ENCODE measurements at places on chromosomes 5 and 9.

DNA sequence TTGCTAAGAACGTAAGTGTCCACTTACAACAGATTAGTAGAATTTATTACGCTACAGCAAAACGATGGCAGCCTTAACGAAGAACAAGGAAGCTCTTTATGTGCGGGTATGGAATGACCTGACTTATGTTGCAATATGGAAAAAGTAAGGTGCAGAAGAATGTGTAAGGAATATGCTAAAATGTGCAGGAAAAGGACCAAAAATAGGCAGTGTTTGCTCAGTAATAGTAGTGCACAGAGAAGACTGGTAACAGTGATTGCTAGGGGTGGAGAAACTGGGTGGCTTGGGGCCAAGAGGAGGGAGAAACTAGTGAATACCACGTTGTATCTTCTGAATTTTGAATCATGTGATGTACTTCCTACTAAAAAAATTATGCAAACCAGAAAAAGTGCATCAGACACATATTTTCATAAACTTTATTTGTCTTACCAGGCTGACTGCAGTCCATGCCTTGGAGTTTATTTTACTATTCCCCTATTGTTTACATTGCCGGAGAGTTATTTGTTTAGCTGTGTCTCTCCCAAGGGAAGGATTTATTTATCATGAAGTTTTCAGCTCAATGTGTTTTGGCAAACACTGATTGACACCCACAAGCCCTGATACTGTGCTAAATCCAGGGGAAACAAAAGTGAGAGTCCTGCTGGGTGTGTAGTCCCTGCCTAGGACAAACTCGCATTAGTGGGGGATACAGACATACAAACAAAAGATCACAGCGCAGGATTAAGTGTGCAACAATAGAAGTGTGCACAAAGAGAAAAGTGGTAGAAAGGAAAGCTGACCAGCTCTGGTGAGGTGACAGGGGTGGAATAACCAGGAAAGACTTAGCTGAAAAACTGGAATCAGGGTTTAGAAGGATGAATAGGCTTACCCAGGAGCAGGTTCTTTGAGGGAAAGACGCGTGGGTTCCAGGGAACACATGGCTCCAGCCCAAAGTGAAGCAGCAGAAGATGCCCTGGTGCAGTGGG lies 34.0 kb upstream of the ZNF484 start:
- DNase-seq = no peak

- DNase-seq = no peak
Observed at GRCh38 chr9:138052322-138052615, 174.7 kb downstream of the CACNA1B start.

DNA sequence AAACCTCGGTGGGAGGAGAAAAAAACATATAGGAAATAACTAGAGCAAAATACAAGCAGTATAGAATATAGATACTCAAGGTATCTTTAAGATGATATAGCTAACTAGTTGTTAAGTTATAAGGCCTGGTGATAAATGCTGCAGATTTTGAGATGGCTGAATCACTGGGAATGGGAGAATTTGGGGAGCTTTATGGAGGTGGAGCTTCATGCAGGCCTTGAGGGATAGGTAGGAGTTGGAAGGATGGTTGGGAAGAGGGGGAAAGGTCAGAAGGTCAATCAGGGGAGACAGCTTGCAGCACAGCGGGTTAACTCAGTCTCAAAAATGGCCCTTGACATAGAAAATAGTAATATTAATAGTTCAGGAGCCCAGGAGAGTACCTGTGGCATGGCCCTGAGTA lies 34.8 kb downstream of the RAI14 start:
- DNase-seq = no peak

DNA sequence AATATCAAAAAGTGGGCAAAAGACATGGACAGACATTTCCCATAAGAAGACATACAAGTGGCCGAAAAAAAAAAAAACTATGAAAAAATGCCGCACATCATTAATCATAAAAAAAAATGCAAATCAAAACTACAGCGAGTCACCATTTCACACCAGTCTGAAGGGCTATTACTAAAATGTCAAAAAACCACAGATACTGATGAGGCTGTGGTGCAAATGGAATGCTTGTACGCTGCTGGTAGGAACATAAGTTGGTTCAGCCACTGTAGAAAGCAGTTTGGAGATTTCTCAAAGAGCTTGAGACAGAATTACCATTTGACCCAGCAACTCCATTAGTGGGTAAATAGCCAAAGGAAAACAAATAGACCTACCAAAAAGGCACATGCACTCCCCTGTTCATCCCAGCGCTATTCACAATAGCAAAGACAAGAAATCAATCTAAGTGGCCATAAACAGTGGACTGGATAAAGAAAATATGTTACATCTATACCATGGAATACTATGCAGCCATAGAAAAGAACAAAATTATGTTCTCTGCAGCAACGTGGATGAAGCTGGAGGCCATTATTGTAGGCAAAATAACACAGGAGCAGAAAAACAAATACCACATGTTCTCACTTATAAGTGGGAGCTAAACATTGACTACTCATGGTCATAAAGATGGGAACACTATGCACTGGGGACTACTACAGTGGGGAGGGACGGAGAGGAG lies 110.6 kb upstream of the BOD1 start:
- DNase-seq = no peak

GRCh38 chr9:79592726-79593493 lies 21.1 kb downstream of the TLE4 start:
- no peak for DNase-seq

- DNase-seq = no peak
Observed at GRCh38 chr5:1800472-1801221, 560 bp upstream of the NDUFS6 start.

- no peak for DNase-seq
Observed at GRCh38 chr5:62578540-62578939, at the start of gene LRRC70. TSS of gene LRRC70 (plus strand) at chr5:62578819. CDS start at chr5:62579439, 620 bp downstream.

DNA sequence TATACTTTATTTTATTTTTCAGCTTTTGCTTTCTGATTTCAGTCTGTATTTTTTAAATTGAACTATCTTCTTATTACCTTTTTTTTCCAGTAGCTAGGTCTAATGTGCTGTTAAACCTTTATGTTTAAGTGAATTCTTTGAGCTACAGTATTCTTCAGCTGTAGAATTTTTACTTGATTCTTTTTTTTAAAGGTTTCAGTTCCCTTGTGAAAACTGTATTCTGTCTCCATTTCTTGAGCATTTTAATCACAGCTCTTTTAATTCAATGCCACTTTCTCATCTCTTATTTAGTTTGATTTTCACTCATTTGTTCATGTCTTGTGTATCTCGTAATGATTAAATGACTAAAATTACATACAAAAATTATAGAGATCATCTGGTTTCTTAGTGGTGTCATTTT lies 233.8 kb downstream of the MTRR start:
- DNase-seq = no peak

DNA sequence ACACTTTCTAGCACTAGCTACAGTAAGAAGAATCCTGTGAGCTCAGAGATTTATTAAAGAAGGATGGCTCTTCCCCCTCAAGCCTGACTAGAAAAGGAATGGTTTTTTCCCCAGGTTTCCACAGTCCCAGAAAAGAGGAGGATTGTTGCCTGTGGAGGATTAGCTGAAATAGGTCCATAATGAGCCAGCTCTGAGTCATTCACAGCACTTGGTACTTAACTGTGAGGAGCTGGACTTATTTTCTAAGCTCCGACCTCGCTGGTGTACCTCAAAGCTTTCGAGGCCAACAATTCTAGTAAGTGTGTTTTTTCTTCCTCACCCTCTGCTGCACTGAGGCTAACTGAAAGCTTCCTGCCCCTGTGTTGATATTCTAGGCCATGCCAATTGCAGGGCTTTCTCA lies 222.5 kb upstream of the IL12B start:
- DNase-seq = peak; percentile 12

DNA sequence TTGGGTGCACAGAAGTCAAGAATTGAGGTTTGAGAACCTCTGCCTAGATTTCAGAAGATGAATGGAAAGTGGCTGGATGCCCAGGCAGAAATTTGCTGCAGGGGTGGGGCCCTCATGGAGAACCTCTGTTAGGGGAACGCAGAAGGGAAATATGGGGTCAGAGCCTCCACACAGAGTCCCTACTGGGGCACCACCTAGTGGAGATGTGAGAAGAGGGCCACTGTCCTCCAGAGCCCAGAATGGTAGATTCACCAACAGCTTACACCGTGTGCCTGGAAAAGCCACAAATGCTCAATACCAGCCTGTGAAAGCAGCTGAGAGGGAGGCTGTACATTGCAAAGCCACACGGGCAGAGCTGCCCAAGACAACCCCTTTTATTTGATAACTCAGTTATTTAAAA lies 383.5 kb downstream of the TLE4 start:
- DNase-seq = no peak

DNA sequence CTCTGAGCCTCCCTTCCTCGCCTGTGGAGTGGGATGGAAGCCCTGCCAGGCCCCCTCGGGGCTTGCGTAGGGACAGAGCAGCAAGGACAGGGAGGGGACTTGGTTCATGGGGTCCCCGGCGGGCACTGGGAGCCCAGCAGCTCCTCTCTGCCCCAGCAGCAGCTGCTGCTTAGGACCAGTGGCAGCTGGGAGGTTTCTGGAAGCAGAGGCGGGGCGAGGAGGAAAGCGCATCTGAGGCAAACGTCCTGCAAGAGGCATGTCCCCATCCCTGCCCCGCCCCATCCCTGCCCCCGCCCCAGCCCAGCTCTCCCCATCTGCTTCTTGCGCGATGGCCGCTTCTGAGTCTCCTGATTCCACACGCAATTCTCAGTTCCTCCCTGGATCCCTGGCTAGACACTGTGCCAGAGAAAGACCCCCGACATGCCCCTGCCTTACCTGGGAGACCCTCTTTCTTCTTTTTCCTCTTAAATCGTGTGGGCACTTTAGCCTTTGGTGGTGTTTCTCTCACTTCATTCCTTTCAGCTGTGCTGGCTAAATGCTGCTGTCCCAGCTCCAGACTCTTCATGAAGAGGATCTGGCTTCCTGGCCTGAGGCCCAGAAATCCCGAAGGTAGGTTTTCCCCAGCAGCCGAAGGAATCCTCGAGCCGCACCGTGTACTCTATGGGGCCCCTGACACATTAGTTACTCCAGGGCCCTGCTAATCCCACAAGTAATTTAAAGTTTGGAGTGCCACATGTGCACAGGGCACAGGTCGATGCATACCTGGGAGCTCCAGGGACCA lies 4.4 kb upstream of the OR2S2 start:
- DNase-seq = peak; percentile 73

DNA sequence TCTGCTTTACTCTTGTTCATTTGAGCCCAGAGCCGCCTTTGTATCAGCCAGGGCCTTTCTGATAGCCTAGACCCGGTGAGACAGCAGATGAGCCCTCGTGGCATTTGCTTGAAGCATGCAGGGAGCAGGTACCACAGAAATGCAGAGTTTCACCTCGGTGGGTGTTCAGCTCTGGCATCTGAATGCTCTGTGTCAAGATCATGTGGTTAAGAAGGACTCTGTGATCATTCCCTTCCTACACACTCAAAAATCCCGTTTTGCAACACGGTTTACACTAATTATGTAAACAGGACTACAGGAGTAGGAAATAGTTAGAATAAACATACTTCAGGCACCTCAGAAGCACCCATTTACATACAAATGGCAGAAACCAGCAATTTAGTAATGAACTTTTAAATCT lies 67.2 kb downstream of the MVB12B start:
- no peak for DNase-seq

DNA sequence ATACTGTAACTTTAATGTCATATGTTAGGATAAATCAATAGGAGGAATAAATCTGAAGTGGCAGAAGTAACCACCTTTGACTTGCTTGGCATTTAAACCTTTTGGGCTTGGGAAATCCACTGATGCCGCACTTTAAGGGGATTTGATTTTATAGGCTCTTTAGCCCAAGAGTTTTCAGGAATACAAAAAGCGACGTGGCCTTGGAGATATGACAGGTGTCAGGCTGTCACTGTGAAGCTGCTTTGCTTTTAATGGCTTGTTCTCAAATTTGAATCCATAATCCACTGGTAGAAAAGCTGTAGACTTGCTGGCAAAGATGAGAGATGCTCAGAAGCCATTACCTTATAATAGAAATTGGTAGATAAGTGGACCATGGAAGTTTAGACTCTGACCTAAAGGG lies 71.6 kb downstream of the GABRG2 start:
- no peak for DNase-seq

DNA sequence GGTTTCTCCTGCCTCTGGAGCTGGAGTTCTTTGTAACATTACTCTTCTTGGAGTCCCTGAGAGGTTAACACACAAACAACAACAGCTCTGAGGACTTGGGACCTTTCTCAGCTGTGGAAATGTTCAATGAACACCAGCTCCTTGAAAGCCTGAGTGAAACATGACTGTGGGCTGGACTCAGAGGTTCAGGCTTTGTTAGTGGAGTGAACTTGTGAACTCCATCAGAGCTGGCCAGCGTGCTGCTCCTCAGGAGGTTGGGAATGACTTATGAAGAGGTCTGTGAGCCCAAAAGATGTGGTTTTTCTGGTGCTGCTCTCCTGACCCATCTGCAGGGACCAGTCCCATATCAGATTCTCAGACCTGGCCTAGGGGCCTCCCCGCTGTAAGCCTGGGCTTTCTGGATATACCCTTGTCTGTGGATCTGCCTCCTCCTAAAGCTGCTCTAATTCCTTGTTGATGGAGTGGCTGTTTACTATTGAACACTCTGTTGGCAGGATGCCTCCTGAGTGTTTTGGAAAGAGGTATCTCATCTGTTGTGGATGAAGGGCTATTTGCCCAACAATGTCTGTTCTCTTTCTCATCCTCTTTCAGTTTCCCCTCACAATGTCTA lies 170.0 kb upstream of the GDNF start:
- no peak for DNase-seq

- DNase-seq = no peak
Observed at GRCh38 chr5:117095346-117096332, 521.0 kb upstream of the SEMA6A start.

- no peak for DNase-seq
Observed at GRCh38 chr5:154345255-154345952, 100.4 kb upstream of the SAP30L start.

DNA sequence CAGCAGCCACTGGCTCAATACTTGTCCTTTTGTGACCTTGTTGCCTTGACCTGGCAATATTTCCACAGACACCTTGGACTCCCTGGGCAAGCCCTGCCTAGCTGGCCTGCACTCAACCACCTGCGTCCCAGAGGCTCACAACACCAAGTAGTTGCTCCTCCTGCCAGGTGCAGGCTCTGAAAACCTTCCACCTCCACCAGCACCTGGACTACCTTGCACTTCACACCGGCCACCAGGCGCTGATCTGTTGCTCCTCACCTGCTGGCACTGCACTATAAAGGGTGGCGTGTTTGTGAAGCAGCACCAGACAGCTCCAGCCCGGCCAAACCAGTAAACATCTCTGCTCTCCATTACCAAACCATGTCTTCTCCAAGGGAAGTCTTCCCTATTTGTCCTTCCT lies 997.7 kb downstream of the PTPRD start:
- DNase-seq = no peak

DNA sequence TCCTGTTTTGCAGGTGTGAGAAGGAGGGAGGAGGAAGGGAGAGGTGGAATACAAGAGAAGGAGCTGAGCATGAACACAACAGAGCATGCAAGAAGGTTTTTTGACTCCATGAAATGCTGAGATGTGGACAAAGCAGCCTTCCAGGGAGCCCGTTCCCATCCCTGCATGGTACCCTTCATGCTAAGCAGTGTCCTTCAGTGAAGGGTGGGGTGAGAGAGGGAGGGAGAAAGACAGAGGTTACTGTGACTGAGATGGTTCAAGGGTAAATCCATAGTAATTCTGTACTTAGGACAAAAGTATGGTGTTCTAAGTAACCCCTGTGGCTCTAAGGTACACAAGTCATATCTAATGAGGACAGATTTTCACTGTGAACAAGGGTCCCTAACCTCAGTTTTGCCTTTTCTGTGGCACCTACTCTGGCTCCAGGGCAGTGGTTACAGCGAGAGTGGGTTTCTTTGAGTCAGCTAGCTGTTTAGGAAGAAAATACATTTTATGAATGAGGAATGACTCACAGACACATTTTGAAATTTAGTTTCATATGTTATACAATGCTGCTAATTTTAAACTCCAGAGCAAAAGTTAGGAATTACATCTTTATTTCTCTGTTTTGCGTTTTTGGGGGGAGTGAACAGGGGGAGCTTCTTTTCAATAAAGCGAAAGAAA lies 184.9 kb upstream of the SLC12A2 start:
- DNase-seq = no peak

Data from GM04504 (cell line).